ENCODE measurements at places on chromosomes 1 and 21. TPM values are rescaled to one million over a fixed set of nuclear protein-coding genes. Genes with fewer than 3 reads are reported as not detected.

ZNF678 gene
- total RNA-seq = 5.0 TPM

SRGAP2 gene
- total RNA-seq = 9.3 TPM

CD1D gene
- 0.59 TPM for total RNA-seq

HJV gene
- 240 TPM for total RNA-seq

FCRL6 gene
- total RNA-seq = not detected

MRAP gene
- total RNA-seq = not detected

KCNJ9 gene
- not detected for total RNA-seq

DRAXIN gene
- not detected for total RNA-seq

LCE3C gene
- not detected for total RNA-seq

SPATA45 gene
- total RNA-seq = not detected

CFAP410 gene
- 10.5 TPM for total RNA-seq

FAM177B gene
- not detected for total RNA-seq

GNG12 gene
- total RNA-seq = 21.9 TPM

FPGT gene
- 4.3 TPM for total RNA-seq

CYP4Z1 gene
- 0.56 TPM for total RNA-seq

CCDC181 gene
- 0.87 TPM for total RNA-seq

AKR1A1 gene
- 46.6 TPM for total RNA-seq

HCN3 gene
- total RNA-seq = 0.27 TPM

C1orf216 gene
- total RNA-seq = 16.1 TPM

RAB7B gene
- 1.2 TPM for total RNA-seq

SELENBP1 gene
- 46.3 TPM for total RNA-seq

MYBPH gene
- total RNA-seq = 882 TPM

OR10J5 gene
- total RNA-seq = not detected

ZNF695 gene
- total RNA-seq = not detected

CYP4A22 gene
- total RNA-seq = not detected

SPAG17 gene
- total RNA-seq = not detected

PLOD1 gene
- total RNA-seq = 36.3 TPM

IKBKE gene
- 0.71 TPM for total RNA-seq

PIGM gene
- total RNA-seq = 1.4 TPM

CCDC185 gene
- not detected for total RNA-seq

KISS1 gene
- total RNA-seq = not detected

LCE1D gene
- not detected for total RNA-seq

Measured in psoas muscle (tissue), 8 donors.